Right renal pelvis (tissue), 4 donors: ENCODE measurements at places on chromosomes 6 and 20.

DNA sequence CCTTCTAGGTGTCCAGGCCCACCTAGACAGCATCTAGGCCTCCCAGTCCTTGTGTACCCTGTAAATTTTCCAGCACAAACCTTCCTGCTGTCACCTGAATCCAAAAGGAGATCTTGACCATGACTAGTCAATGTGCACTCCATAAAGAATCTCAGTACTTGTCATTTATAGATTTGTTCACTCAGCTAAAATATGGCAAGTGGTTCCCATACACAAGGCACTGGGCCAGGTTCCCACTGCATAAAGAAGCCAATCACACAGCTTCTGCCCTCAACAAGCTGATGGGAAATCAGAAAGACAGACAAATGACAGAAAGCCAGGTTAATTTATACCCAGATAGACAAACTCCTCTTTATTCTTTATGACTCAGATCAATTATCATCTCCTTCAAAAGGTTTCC, 526.8 kb downstream of the CD83 start:
- no peak for DNase-seq

- DNase-seq, result no peak
These were observed 73.2 kb upstream of the GATA5 start for GRCh38 chr20:62549029-62549428.

GRCh38 chr20:63551068-63551467, 2.9 kb upstream of the FNDC11 start:
- no peak for DNase-seq

DNA sequence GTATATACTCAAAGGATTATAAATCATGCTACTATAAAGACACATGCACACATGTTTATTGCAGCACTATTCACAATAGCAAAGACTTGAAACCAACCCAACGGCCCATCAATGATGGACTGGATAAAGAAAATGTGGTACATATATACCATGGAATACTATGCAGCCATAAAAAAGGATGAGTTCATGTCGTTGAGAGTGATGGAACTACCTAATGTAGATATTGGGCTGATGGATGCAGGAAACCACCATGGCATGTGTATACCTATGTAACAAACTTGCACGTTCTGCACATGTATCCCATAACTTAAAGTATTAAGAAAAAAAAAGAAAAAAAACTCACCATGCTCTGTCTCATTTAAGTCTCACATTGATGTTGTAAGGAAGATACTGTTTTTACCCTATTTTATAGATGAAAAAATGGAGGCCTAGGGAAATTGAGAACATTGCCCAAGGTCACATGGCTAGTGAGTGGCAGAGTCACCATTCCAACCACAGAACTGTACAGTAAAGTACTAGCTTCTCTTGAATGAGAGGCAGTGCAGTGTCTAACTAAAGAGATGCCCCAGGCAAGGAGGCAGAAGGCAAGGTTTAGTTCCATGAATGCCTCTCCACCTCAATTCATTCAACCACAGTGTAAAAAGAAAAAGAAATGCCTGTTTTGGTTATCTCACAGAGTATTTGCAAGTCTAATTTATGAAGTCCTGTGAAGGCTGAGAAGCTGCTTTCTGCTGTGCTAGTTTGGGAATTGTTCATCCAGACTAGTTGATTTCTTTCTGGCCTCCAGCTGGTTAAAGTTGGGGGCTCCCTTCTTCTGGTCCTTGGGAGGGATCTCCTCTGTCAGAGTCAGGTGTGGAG, 68.2 kb downstream of the FIG4 start:
- DNase-seq, result no peak

GRCh38 chr6:29680904-29681303, at the start of gene ZFP57:
TSS of gene ZFP57 (minus strand) at chr6:29681152. CDS start at chr6:29677003, 4,149 bp downstream.
- no peak for DNase-seq

DNA sequence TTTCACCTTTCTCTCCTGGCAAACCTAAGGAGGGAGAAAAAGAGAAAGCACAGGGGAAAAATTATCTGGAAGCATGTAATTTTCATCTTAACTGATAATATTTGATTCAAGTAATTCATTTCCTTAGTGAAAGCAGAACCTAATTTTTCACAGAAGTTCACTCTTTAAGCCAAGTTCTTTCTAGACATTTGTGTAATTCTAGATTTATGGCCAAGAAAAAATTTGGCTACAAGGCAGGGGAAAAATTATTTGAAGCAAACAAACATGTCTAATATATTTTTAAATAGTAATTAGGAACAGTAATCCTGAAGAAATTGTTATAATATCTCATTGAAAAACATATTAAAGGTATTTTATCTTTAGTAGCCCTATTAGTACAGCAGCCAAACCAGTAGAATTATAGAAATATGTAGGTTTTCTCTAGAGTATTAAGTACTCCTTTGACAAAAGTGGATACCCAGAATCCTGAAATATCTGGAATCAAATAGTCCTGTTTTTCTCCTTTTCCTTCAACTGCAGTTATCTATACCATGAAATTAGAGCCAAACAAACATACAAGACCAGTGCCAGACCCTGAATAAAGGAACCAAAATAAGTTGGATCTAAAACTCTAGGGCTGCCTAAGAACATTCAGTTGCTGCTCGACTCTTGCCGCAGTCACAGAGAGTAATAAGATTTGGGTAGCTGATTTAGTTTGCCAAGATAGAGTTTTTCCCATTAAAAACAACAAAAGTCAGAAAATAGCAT, 116.5 kb downstream of the COL12A1 start:
- no peak for DNase-seq

GRCh38 chr6:24856901-24857670, 58.4 kb upstream of the ARMH2 start:
- DNase-seq, result no peak

DNA sequence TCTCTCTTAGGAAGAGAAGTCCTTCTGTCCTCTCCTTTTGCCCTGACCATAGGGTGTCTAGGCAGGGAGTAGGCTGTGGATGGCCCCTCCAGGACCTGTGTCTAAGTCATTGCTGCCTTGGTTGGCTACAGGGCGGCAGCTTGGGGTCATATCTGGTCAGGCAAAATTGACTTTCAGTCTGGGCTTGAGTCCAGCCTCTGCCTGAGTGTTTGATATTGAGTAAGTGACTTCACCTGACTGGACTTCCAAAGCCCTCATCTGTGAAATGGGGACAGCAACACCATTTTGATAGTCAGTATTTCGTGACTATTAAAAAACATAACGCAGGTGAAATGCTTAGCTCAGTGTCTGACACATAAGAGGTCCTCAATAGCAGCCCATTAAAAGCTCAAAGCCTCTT, 4.6 kb downstream of the TGM3 start:
- no peak for DNase-seq

- no peak for DNase-seq
These were observed 21.7 kb downstream of the BMP7 start for GRCh38 chr20:57244627-57245214.
